ENCODE measurements at places on chromosomes 4 and X. TPM values are rescaled to one million over a fixed set of nuclear protein-coding genes. Genes with fewer than 3 reads are reported as not detected.

DNA sequence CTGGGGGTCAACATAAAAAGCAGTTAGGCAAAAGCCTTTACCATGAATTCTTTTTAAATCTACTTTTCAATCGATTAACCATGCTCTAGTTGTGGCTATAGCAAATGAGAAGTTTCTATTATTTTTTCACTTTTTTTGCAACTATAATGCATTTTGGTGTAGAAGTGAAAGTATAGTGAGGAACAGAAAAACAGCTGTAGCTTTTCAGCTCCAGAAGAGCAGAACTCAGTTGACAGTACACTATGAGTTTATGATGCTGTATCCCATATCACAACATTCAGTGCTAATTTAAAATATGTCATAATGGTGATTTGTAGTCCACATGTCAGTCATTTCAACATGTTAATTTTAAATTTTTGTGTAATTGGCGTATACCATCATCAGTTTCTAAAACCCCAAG, 8.7 kb upstream of the MUC7 start:
- no peak for DNase-seq

The ANOS1 gene
- polyA plus RNA-seq, result 9.9 TPM

The BTC gene
- 6.7 TPM for polyA plus RNA-seq

DNA sequence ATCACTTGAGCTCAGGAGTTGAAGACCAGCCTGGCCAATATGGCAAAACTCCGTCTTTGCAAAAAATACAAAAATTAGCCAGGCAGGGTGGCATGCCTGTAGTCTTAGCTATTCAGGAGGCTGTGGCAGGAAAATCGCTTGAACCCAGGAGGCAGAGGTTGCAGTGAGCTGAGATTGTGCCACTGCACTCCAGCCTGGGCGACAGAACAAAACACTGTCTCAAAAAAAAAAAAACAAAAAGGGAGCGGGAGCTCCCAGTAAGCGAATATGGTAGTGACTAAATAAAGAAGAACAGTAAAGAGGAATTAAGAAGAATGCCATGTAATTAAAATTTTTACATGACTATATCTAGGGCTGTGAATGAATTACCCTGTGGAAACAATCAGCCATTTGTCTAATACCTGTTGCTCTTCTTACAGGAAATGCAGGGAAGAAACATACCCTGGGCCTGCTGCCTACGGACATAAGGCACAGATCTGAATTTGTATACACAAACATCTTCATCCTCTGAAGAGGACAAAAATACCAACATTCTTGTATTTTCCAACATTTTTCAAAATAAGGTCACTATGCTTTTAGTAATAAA, 11.4 kb downstream of the WDFY3 start:
- DNase-seq, result no peak

DNA sequence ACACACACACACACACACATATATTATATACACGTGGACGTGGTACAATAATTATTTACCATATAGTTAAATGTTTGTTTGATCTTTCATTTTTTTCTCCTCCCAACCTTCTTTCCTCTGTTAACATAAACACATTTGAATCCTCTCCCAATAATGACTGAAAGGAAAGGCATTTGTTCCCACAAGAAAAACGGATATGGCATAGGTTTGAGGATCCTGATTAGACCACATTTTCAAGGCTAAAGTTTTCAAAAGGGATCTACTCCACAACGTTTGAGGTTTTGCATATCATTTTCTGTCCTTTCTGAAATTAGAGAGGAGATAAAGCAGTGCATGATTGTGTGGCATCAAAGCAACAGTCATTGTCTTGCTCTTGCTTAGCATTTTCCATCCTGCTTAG, 1883.4 kb downstream of the STIM2 start:
- DNase-seq, result no peak

- DNase-seq, result no peak
These were observed 6.5 kb downstream of the NKX3-2 start for GRCh38 chr4:13537832-13538177.

GRCh38 chrX:8845060-8845459, 43.9 kb upstream of the FAM9A start:
- no peak for DNase-seq

The FABP2 gene
- 1.2 TPM for polyA plus RNA-seq

- DNase-seq, result no peak
These were observed 28.4 kb downstream of the GUCY1B1 start for GRCh38 chr4:155787113-155787710.

GRCh38 chr4:47002580-47002979, 9.2 kb upstream of the GABRA4 start:
- DNase-seq, result no peak

DNA sequence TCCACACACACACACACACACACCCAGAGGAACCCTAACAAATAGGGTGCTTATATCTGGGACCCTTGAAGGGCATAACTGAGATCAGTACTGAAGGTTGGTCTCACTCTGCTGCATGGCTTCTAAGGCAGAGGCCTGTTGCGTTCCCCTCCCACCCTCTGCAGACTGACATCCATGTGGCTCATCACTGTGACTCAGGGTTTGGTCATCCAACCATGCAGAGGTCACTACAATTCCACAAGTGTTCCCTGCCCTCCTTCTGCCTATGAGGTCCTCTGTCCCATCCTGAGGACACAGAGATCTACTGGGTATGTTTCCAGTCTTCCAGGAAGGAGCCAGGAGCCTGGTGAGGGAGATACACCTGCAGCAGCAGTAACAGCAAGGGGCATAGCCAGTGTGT, 55.8 kb downstream of the XAGE2 start:
- DNase-seq, result no peak

- no peak for DNase-seq
These were observed 12.4 kb downstream of the THOC2 start for GRCh38 chrX:123720486-123720885.

The FHDC1 gene
- 5.3 TPM for polyA plus RNA-seq

The MAGEA2B gene
- polyA plus RNA-seq, result not detected

GRCh38 chr4:40719008-40719623, 30.6 kb upstream of the NSUN7 start:
- DNase-seq, result peak; percentile 35

GRCh38 chrX:56233682-56234081, 1.5 kb downstream of the KLF8 start:
- DNase-seq, result no peak

The NPNT gene
- polyA plus RNA-seq, result 176 TPM

The SMIM10 gene
- 12.3 TPM for polyA plus RNA-seq

GRCh38 chr4:58732973-58733372, 1622.8 kb upstream of the IGFBP7 start:
- DNase-seq, result no peak

- DNase-seq, result no peak
These were observed 12.2 kb upstream of the MTMR1 start for GRCh38 chrX:150680974-150681373.

GRCh38 chr4:33467291-33467690, 2747.1 kb downstream of the PCDH7 start:
- no peak for DNase-seq

GRCh38 chrX:131322651-131323050, 33.5 kb upstream of the IGSF1 start:
- DNase-seq, result no peak

- DNase-seq, result no peak
These were observed 459 bp downstream of the RBMX2 start for GRCh38 chrX:130402208-130402684.

The BST1 gene
- polyA plus RNA-seq, result 15.5 TPM

The COX7B2 gene
- polyA plus RNA-seq, result not detected

GRCh38 chr4:76292730-76293129, 13.8 kb upstream of the STBD1 start:
- DNase-seq, result no peak

- DNase-seq, result no peak
These were observed 30.4 kb downstream of the ACSL1 start for GRCh38 chr4:184795214-184795844.

DNA sequence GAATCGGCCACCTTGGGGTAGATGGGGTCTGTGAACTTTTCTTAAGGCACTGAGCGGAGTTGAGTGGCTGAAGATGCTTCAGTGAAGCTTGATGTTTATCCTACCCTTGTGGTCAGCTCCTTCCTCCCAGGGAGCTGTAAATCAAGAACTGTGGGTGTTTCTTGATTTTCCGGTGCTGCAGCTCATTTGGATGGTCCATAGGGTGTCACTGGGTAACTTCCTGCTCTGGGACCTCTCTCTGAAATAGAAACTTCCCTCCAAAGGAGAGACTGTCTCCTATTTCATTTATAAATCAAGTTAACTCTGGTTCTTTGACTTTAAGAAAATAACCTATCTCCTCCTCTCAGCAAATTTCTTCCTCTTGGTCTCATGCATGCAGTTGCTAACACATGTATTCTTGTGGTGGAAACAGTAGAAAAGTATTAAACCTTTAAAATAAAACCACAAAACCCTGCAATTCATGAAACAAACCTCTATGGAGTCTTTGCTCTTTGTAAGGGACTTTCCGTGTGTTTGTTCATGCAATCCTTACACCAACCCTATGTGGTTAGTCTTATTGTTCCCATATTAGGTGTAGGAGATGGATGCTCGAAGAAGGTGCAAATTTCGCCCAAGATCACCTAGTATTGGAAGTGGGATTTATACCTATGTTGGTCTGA, 110.3 kb downstream of the SHROOM3 start:
- no peak for DNase-seq

DNA sequence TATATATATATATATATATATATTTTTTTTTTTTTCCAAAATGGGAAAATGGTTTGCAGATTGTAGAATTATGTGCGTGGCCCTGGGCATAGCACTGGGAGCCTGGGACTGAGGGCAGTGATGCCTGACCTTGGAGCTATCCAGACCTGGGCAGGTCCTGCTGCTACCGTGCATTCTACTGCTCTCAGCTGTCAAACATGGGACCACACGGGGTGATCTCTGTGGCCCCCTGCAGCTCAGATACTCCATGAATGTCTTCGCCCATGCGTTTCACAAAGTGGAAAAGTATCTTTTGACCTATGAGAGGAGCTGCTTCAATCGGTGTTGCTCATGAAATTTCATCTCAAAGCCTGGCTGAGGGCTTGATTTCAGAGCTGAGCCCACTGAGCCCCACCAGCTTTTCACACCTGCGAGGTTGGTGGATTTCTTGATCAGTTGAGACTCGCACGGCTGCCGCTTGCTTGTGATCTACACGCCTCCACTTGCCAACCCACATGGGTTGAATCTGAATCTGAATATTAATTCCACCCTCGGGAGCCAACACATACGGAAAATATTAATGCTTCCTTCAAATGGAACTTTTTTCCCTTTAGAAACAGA, 35.7 kb downstream of the ING2 start:
- no peak for DNase-seq

GRCh38 chr4:86847571-86847970, 1.6 kb downstream of the SLC10A6 start:
- no peak for DNase-seq

The DGKK gene
- polyA plus RNA-seq, result 9.8 TPM

DNA sequence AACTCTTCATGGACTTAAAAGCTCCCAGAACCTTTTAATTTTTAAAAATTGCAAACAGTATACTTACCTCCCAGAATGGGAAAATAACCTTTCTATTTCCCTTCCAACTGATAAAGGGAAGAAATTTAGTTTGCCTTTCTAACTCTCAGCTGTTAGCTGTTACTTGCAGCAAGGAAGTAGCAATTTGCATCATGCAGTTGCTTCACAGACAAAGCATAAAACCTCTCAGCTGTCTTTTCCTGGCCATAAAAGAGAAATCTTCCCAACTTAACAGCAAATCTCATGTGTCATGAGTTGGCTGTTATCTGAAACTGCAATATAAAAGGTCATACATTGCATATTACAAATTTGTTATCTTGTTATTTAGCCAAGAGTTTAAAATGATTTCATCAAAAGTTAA, 18.4 kb downstream of the C4orf17 start:
- DNase-seq, result no peak

- DNase-seq, result no peak
These were observed 113.4 kb upstream of the USP38 start for GRCh38 chr4:143071351-143071750.

The LRPAP1 gene
- polyA plus RNA-seq, result 241 TPM

- DNase-seq, result no peak
These were observed 830 bp downstream of the HOPX start for GRCh38 chr4:56680266-56680665.

DNA sequence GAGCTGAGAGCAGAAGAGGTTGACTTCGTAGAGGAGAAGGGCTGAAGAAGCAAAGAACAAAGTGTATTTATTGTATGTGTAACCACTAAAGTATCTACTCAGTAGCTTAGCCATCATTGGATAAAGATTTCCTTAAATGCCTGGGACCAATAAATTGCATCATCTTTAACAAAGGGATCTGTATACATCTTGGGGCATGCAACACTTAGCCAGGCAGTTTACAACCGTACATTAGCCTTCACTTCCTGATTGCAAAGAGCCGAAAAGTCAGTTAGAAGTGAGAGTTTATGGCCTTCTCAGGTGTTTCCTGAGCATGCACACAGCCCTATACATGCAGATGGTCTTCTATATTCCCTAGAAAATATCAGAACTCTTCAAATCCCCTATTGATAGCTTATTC, 68.0 kb upstream of the MAGED1 start:
- DNase-seq, result no peak

The DCAF4L1 gene
- polyA plus RNA-seq, result 0.19 TPM

DNA sequence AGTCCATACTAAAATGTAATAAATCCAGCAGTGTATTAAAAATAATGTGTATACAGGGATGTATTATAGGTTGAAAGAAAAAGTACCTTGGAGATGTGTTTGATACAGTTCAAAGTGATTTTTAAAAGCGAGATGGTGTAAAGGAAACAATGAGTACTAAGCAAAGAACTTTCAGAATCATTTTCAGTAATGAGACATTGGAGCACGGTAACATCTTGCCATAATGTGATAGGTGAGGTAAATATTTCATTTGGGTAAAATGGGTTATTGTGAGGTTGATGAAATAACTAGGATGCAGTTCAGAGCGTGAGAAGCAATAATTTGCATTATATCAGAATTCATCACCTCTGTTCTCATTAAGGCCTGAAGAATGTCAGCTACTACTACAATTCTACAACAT, 25.9 kb downstream of the EIF2S3 start:
- no peak for DNase-seq

The TRIM75 gene
- polyA plus RNA-seq, result not detected

DNA sequence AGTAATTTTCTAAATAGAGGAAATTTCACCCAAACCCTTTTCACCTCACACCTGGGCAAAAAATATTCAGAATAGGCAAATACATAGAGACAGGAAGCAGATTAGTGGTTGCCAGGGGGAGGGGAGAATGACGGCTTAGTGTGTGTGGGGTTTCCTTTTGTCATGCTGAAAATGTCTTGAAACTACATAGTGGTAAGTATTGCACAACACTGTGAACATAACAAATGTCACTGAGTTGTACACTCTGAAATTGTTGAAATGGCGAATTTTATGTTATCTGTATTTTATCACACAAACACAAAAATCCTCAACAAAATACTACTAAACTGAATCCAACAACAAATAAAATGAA, 60.7 kb upstream of the PLAC1 start:
- DNase-seq, result no peak

DNA sequence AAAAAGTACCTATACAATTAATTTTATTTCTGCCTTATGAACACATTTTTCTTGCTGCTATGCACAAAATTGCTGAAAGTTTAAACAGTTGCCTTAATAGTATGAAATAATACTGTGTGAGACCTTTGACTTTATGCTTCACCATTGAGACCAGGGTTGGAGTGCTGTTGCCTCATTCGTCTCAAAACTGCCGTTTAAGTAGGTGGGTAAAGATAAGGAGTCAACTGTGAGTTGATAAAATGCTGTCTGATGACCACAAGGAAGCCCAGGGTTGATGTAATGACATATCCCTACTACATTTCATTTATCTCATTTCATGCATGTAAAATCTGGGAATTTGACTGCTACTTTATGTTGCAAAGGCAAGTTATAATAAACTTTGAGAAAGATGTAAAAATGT, 23.4 kb downstream of the STK26 start:
- DNase-seq, result no peak

- no peak for DNase-seq
These were observed 253.9 kb upstream of the GPC4 start for GRCh38 chrX:133669214-133669613.

- no peak for DNase-seq
These were observed 747.2 kb downstream of the STPG2 start for GRCh38 chr4:97396097-97396496.
